ENCODE measurements at places on chromosomes 12 and 14.

DNA sequence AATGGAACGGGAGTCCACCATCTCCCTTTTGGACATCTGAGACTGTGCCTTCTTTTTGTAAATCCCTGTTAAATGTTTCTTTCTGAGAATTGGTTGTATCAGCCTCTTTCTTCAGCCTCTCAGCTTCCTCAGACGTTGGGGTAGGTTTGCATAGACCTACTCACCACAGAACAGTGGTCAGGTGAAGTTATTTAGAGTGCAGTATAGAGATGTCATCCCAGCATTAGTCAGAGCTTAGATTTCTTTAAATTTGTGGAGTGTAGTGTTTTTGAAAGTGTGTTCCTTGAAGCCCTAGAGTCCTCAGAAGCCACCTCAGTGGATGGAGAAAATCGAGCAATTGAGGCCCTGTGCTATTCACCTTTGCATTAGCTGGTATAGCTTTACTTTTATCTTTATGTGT lies 8.9 kb upstream of the EEA1 start:
- no peak for DNase-seq

GRCh38 chr14:102220031-102220430 lies 80.3 kb downstream of the WDR20 start:
- DNase-seq = no peak

- DNase-seq = no peak
Observed at GRCh38 chr14:39374851-39375250, 57.4 kb downstream of the FBXO33 start.

DNA sequence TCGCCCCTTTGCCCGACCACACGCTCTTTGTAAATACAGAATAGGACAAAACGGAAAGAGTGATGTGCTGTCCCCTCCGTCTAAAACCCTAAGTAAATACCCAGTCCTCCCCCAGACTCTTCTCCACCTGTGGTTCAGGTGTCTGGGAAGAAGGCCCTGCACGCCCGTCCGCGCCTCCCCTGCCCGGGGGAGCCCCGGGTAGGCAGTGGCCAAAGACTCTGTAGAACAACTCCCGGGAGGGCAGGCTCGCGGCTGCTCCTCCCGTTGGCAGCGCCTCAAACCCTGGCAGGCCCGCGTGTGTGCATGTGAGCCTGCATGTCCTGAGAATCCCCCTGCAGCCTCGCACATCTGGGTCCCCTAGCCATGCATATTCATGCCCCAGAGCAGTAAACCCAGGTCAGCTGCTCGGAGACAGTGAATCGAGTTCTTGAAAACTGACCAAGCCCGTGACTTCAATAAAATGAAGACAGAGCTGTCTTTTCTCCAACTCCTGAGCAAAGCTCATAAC lies 165.8 kb downstream of the MON2 start:
- no peak for DNase-seq

- DNase-seq = no peak
Observed at GRCh38 chr14:75805646-75806045, 144.6 kb downstream of the TTLL5 start.

DNA sequence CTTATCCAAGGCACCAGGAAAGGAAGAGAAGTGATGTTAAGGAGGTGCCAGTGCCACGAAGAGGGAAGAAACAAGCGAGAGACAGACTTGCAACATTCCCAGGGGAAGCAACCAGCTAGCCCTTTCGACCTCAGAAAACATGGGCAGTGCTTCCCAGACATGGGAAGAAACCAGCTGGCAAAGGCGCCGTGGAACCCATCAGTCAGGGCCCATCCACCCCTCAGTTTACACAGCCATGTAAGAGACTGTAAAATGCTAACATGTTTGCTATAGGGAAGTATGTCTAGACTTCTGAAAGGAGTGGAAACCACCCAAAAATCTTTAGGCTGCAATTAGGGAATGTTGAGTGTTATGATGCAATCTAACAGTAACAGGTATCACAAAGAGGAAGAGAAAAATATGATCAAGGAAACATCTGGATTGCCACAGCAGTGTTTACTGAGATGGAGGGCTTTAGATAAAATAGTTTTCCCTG lies 26.3 kb downstream of the ANAPC5 start:
- DNase-seq = no peak

GRCh38 chr12:75756111-75756510 lies 244.7 kb upstream of the KRR1 start:
- no peak for DNase-seq

DNA sequence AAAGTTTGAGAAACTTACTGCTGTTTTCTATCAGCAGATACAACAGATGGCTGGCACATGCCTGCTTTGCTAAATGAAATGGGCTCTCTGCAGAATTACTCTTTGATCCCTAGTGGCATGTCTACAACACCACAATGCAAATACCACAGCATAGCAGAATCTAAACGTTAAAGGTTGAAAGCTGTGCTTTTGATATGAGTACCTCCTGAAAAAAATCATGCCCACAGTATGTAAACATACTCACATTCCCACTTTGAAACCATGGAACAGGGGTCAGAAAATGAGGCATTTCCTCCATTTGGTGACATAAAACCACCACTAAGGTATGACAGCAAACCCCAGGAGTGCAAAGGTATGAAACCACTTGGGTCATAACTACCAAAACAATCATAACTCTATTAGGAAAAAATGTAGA lies 7.5 kb downstream of the WIF1 start:
- DNase-seq = no peak

DNA sequence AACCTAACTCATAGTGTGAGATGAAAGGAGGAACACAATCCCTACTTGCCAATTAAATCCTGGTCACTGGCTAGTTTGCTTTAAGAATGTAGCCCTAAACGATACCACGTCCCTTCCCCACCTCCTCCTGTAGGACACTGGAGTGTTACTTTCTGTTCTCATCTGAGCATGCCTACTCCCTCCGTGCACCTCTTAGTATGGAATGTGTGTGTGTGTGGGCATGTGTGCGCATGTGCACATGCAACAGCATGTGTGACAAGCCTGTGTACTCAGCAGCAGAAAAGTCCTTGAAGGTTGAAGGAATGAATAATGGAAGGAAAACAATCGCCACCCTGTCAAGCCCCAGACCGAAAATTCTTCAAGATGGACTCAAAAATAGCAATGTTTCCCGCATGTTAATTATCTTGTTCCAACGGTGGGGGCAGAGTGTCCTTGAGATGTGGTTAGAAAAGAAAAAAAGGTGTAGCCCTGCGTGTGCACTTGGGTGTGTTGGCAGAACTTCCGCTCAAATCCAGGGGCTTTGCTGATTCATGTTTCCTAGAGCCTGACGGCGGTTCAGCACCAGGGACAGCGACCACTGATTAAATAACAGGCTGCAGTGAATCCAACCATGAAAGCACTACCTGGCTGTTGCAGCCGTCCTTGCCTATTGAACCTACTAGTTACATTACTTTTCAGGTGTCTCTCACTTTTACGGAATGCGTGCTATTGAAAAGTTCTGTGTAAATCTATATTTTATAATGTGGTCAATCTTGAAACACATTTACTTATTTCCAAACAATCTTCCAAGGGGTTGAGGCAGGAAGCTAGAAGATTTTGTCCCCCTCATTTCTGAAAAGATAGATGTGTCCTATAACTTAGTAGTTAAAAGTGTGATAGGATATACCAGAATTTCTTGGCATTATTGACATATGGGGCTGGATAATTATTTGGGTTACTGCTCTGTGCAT lies 79.8 kb downstream of the SRRM4 start:
- DNase-seq = no peak

DNA sequence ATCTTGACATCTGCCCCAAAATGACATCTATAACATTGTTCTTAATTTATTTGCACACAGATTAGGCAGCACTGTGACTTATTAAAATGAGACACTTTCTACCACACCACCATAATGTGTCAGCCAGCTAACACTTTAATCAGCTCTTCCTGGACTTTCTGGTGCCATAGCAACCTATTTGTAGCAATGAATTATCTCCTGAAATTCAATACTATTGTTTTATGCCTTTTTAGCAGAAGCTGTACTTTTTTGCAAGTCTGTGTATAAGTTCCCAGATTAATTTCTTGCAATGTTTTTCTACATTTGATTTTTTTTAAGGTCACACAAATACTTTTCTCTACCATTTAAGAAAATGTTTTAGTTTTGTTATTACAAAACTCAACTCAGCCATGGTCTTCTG lies 72.8 kb upstream of the SAV1 start:
- DNase-seq = no peak

DNA sequence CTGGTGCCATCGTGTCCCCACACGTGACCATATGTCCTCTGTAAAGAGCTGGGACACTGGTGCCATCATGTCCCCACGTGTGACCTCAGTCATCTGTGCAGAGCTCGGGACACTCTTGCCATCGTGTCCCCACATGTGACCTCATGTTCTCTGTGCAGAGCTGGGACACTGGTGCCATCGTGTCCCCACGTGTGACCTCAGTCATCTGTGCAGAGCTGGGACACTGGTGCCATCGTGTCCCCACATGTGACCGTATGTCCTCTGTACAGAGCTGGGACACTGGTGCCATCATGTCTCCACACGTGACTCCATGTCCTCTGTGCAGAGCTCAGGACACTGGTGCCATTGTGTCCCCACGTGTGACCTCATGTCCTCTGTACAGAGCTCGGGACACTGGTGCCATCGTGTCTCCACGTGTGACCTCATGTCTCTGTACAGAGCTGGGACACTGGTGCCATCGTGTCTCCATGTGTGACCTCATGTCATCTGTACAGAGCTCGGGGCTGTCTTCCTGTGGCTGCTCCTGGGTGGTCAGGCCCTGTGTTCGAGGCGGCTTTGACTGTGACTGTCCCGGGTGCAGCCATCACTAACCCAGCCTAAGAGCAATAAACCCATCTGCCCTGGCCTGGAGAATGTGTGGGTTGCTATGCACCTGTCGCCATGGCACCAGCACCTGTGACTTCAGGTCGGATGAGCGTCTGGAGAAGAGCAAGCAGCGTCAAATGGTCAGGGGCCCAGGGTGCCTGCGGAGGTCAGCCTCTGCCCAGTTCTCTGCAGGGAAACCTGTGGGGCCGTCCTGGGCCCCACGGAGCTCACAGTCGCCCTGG lies 334.4 kb downstream of the ADGRD1 start:
- DNase-seq = no peak

DNA sequence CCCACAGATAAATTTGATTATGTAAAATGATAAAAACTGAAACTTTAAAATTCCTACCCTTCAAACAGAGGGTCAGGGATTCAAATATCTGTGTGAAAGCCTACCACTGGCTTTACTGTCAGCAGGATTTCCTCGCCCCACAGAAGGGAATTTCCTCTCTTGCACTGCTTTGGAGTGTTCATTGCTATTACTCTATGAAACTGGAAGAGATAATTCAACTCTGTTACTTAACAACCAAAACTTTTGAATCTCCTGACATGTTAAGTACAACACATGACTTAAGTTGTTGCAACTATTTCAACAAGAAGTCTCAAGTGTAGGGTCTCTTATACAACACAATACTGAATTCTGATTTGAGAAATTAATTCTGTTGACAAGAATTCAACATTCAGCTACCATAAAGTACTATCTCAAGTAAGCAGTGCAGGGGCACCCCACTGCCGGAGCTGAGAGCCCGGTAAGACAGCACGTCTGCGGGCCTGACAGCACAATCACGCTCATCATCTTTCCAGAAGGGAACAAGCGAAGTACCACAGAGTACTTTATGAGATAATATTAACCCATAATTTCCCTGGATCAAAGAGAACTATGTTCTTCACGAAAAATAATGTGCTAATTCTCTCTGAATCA lies 22.9 kb downstream of the DICER1 start:
- no peak for DNase-seq

- no peak for DNase-seq
Observed at GRCh38 chr12:43285159-43285598, 266.8 kb downstream of the ADAMTS20 start.

GRCh38 chr14:23910101-23910875 lies 43.3 kb upstream of the DHRS4 start:
- DNase-seq = no peak

DNA sequence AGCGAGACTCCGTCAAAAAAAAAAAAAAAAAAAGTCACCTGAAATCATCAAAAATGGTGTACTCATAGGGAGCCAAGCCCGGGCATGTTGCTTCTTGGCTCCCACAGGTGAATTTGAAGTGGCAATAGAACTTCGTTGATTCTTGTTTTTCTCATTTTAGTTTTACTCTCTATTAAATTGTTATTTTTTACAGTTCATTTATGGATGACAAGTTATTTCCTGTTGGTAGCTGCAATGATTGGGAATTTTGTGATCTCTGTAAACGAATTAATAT lies 1.3 kb downstream of the TM7SF3 start:
- DNase-seq = no peak

DNA sequence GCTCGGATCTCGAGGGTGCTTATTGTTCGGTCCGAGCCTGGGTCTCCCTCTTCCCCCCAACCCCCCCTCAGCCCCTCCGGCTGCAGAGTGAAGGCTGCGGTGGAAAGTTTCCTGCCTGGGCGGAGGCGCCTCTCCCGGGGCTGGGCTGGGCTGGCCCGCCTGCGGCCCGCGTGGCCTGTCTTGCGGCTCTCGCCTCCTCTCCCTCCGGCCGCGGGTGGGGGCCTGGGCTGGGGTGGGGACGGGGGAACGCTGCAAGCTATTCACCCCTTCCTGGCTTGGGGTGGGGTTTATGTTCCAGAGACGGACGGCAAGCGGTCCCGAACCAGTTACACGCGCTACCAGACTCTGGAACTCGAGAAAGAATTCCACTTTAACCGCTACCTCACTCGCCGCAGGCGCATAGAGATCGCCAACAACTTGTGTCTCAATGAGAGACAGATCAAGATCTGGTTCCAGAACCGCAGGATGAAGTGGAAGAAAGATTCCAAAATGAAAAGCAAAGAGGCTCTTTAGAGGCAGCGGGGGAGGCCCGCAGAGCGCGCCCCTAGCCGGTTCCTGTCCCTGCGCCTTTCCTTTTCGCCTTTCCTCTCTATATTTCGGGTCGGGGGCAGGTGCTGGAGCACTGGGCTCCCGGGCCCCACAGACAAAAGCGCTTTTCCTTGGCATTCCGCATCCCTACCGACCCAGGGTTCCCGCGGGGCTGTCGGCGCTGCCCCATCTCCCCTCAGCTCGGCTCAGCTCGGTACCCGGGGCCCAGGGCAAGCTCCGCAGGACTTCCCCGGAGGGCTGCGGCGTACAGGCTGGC lies 1.3 kb downstream of the HOXC5 start:
- DNase-seq = no peak

GRCh38 chr14:34147461-34147860 lies 196.6 kb upstream of the EGLN3 start:
- no peak for DNase-seq

GRCh38 chr12:79673354-79673753 lies 17.4 kb downstream of the PAWR start:
- no peak for DNase-seq

- DNase-seq = no peak
Observed at GRCh38 chr12:78115889-78116288, 285.2 kb downstream of the NAV3 start.

- no peak for DNase-seq
Observed at GRCh38 chr14:25394791-25395391, 344.9 kb upstream of the STXBP6 start.

GRCh38 chr14:80764921-80765507 lies 176.5 kb downstream of the CEP128 start:
- DNase-seq = no peak

- no peak for DNase-seq
Observed at GRCh38 chr14:58060077-58060476, 91.9 kb downstream of the ARMH4 start.

- no peak for DNase-seq
Observed at GRCh38 chr14:63603749-63604277, 37.9 kb downstream of the WDR89 start.

GRCh38 chr14:95204705-95205104 lies 47.4 kb upstream of the DICER1 start:
- no peak for DNase-seq

All from activated naive CD8-positive, alpha-beta T cell treated with anti-CD3 and anti-CD28 coated beads, Interleukin-2, amount 50 U/mL, for 16 hours (primary cell).